ENCODE measurements at places on chromosomes 4 and X. TPM values are rescaled to one million over a fixed set of nuclear protein-coding genes. Genes with fewer than 3 reads are reported as not detected.

Gene GUCY1A1
- 69.4 TPM for total RNA-seq

Gene MSANTD1
- 0.78 TPM for total RNA-seq

Gene ATP6AP1
- 38.9 TPM for total RNA-seq

Gene GAR1
- 3.4 TPM for total RNA-seq

Gene ANOS1
- 4.7 TPM for total RNA-seq

Gene UGT2B10
- not detected for total RNA-seq

Gene BTC
- 40.1 TPM for total RNA-seq

Gene ZNF185
- total RNA-seq = 13.7 TPM

Gene HHIP
- total RNA-seq = not detected

Gene FAM241A
- 4.7 TPM for total RNA-seq

Gene MAGEA12
- total RNA-seq = not detected
